Keratinocyte (primary cell): ENCODE measurements at places on chromosomes 3 and 15.
A peak's percentile ranks its signal among the peaks of the same experiment; 100 is the strongest.

GRCh38 chr3:49533786-49534519, 20.3 kb upstream of the BSN start:
- DNase-seq = no peak

GRCh38 chr15:65868546-65869125, 655 bp upstream of the RAB11A start:
- DNase-seq = no peak

- DNase-seq = no peak
These were observed 53.7 kb upstream of the HEG1 start for GRCh38 chr3:125109536-125109925.

- no peak for DNase-seq
These were observed 141.3 kb upstream of the PDZRN3 start for GRCh38 chr3:73765878-73766545.

DNA sequence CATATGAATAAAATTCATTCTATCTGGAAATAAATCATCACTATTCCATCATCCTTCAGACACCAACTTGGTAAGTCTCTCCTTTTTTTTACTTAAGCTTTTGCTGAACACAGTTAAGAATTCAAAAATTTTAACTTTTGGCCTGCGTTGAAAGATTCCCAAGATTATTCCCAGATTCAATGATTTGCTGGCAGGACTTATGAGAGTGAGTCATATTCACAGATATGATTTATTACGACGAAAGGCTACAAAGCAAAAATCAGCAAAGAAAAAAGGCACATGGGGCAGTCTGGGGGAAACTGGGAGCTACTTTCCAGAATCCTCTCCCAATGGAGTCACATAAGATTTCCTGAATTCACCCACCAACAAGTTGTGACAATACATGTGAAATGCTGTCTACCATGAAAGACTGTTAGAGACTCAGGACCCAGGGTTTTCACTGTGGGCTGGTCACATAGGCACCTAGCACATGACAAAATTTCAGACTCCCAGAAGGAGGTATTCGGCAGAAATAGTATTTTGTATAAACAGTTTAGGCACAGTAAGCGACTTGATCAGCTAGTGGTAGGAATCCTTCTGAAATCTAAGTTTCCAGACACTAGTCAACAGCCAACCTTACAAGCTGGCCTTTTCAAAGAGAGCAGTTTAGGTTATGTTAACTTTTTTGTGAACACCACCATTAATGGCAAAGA, 82.1 kb downstream of the DLG1 start:
- DNase-seq = no peak

DNA sequence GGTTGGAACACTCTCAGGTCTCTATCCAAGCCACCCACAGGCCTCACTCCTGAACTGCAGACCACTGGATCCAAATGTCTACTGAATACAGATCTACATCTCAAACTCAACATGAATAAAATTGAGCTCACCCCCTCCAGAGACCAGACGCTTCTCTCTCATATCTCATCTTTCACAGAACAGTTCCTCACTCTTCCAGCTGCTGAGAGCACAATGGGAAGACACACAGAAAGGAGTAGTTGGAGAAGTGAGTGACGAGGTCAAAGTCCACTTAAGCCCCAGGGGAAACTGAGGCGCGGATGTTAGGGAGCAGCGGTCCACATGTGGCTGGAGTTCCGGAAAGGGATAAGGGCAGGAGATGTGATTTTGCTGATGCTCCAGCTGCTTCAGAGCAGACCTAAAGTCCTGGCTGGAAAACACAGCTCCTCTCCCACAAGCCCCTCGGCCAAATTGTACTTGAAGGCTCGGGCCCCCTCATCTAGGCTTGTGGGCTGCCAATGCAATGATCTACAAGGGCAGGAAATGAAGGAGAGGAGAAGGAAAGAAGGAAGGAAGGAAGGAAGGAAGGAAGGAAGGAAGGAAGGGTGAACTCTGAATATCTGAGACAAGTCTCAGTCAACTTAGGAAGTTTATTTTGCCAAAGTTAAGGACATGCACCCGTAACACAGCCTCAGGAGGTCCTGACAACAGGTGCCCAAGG, 211.2 kb upstream of the TLE3 start:
- DNase-seq = no peak

- no peak for DNase-seq
These were observed 155.6 kb upstream of the TSC22D2 start for GRCh38 chr3:150252462-150252861.

DNA sequence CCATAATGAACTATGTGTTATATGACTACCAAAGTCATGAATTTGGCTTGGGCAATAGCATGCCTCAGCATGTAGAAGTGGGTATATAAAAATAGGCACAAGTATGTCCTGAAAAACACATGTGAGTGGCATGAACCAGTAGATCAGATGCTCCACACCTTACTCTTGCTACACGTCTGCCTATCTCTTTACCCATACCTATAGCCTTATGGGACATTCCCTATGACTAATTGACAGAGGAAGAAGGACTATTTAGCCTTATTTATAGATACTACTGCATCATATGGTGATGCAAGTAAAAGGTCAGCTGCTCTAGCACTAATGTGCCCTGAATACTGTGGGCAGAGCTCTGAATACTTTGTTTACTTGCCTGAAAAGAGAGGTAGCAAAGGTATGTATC, 81.0 kb upstream of the ZPLD1 start:
- peak; percentile 77 for DNase-seq

DNA sequence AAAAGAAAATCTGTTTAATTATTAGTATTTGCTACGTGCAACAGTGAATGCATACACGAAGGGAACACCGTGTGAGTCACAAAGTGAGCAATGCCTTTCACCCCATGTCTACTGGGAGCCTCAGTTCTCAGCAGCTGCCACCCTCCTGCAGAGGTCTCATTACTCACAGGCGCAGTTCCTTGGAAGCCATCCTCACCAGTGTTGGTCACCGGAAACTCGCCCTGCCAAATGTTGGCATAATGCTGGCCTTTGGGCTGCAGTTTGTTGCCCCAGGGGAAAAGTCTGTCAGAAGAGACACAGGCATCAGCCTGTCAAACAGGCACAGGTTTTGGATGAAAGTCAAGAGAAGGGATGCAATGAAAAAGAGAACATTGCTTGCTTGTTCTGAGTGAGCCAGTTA, 50.1 kb downstream of the SUMF1 start:
- DNase-seq = peak; percentile 95

DNA sequence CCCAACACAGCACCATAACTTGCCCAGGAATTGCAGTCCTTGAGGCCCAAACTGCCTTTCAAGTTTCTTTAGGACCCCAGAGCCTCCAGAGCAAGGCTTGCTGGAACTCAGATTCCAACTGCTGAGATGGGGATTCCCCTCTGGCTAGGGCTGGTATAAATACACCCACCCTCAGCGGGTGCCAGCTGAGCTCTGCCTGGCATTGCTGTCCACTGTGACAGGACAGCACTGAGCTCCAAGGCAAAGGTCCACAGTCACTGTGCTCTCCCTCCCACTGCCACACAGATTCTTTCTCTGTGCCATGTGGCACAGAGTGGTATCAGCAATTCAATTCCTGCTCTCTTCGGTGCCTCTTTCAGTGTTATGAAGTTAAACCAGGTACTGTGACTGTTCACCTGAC, 304.2 kb upstream of the LMCD1 start:
- DNase-seq = no peak

DNA sequence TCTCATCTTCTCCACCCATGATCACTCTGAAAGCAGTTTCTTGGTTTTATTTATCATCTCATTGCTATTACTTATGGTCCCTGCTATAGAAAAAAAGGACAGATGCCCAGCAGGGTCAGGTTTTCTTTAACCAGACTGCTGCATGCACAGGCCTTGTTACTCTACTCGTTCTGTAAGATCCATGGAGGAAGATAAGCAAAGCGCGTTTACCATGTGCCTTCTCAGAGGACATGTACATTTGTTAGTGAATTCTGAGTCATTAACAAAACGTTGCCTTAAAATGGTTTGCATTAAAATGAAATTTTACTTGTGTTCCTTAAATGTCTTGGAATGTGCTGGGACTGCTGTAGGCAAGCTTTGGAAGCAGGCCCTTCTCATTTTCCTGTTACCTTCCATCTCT, 657.3 kb upstream of the KCNMB2 start:
- no peak for DNase-seq

- no peak for DNase-seq
These were observed 178.8 kb downstream of the OPA1 start for GRCh38 chr3:193771653-193772421.

DNA sequence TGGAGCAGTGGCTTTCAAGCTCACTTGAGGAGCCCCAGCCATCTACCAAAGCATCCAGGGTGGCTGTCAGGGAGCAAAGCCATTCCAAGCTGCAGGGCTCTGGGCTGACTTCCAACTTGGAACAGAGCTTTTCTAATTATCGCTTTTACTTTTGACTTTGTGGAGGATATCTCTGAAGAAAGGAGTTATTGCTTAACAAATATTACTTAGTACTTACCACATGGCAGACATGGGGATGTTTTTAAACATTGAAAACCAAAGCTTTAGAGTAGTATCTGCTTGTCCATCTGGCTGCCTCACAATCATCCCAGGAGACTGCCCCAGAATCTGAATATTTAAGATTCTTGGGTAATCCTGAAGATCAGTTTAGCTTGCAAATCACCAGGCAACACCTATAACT, 8.9 kb downstream of the TAGLN3 start:
- DNase-seq = no peak

DNA sequence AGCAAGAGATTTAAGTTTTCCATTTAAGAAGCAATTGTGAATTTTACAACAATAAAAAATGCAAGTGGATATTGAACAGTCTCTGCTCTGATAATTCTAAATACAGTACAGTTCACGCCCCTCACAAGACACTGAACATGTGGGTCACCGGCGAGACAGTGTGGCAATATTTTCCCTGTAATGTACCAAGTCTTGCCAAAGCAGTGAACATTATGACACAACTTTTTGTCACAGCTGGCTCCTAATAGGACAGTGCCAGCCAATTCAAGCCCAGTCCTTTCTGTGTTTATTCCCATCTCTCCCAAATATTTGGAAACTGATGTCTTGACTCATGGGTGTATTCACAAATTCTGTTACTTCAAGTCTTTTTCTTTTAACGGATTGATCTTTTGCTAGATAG, 62.3 kb downstream of the PPARG start:
- no peak for DNase-seq

DNA sequence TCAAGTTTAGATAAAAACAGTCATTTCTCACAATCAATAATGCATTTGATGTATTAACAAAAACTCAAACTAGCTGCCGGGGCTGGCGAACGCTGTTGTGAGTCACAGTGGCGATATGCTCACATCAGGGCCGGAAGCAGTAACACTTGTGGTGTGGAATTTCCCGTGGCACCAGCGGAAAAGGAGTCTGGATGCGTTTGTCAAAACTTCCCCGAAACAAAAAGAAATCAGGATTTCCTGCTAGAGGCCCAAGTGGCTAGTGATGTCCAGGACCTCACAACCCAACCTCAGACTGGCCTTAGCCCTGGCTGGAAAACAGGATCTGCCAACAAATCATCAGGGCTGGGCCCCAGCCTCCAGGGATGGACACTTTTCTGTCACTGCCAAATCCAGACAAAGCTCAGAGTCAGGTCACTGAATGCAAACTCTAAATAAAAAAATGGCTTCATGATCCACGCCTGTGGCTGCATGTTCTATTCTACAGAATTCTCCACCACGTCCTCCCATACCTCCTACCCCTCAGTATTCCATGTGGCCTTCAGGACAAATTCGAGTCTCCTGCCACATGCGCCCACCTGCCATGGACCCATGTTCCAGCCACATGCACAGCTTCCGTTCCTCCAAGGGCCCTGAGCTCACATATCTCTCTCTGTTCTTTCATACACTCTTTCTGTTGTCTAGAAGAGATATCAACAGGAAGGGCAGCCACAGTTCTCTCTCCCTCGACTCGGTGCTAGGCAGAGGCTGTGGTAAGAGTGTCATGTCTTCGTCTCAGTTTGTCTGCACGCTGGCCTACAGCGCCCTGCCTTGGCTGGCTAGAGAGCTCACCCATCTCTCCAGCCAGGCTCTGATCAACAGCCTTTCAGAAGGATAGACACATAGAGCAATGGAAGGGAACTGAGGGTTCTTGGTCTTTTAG, 35.4 kb downstream of the EHD4 start:
- DNase-seq = no peak

GRCh38 chr3:115930922-115931321, 307.6 kb downstream of the GAP43 start:
- no peak for DNase-seq

DNA sequence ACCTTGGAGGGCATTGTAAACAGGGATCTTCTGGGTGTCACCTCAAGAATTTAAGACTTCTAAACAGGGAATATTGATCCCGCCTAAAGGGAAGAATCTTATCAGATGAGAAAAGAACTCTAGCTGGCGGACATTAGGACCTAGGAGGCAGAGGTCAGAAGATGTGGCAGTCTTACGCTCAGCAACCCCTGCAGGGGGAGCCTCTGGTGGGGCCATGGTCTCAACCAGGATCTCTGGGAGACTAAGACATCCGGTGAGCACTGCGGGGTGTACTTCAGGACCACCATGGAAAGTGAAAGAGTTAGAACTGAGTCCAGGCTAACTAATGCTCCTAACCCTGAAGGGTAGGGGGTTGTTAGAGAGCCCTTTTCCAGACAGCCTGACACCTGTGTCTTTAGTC, 295.2 kb downstream of the VGLL3 start:
- no peak for DNase-seq

DNA sequence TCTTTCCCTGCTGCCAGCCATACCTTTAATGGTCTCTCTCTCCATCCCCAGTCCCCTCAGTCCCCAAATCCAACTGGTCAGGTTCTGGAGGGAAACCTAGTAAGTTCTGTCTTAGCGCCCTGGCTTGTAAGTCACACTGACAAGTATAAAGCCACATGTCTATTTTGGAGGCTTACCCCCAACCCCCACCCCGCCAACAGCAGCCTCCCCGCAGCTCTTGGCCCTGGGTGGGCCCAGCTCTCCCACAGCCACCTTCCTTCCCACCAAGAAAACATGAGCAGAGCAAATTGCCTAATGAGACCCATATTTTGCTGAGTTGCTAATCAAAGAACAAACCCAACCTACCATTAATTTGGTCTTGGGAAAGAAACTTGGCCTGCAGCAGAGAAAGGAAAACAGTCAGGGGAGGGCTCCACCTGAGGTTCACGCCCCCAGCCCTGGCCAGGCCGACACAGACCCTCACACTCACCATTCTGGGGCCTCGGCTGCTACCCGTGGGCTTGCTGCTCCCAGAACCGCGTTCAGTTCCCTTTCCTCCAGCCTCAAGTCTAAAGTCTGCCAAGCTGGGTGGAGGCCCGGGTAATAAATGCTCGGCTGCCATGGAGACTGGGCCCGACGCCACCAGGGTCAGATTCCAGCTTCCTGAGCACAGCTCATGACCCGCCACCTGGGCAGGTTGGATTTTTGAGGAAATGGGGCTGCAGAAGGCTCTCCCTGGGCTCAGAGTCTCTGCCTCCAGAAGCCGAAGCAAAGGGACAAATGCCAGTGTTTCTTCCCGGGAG, at the start of gene CALML4:
Gene CALML4, minus strand, starts transcription at position 557 of the 782 bp plus-strand sequence. Its CDS starts 85 bp downstream, at position 472.
- no peak for DNase-seq
